MCF 10A (cell line): ENCODE measurements at places on chromosomes 2 and 18.

- peak; percentile 21 for DNase-seq
These were observed 657 bp downstream of the SGPP2 start for GRCh38 chr2:222424729-222425671.

GRCh38 chr2:109529532-109530449 is 84.0 kb downstream of the SEPTIN10 start:
- DNase-seq: no peak

- no peak for DNase-seq
These were observed 96.8 kb upstream of the THUMPD2 start for GRCh38 chr2:39875914-39876267.

DNA sequence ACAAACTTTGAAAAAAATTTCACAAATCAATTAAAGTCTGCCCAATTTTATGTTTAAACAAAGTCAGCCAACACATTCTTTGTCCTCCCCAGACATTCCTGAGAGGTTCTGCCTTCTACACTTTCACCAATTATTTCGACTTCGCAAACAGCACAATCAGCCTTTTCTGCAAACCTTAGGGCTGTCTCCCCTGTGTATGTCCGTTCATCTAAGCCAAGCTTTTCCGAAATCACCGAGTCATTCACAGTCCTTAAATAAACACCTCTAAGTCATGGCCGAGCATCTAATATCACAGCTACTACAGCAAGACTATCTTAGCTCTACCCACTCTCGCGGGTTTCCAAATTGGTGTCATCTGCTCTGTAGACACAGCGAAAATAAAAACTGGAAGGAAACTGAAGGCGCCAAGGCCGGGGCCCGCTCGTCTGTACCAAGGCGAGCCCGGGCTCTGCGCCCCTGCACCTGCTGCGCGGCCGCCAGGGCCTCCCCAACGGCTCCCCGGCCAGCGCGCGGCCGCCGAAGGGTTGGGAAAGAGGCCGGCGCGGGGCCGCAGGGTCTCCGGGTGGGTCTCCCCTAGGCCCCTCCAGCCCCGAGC is 730 bp downstream of the ODC1 start:
- DNase-seq: peak; percentile 49

GRCh38 chr2:241072151-241072550 is 29.9 kb downstream of the MTERF4 start:
- no peak for DNase-seq

DNA sequence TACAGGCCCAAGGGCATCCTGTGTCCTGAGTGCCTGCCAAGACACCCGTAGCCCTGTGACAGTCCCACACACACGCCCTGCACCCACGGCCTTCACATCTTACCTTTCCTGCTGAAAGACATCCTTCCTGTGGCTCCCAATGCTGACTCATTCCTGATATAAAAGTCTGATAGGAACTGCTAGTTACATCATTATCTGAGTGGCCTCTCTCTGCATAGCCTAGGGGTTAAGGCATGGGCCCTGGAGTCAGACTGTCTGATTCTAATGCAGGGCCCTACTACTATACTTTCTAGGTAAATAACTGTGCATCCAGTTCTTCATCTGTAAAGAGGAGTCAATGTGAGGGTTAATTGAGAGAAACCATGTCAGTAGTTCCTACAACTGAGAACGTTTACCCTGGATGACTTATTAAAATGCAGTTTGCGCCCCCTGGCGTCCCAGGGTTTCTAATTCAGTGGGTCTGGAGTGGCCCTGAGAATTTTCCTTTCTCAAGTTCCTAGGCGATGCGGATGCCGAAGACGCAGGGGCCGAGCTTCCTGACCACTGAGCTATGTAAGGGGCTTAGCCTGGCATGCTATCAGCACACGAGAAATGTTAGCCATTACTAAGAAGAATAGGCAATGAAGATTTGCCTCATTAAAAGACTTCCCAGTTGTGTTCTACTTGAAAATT is 6.0 kb upstream of the GPR45 start:
- DNase-seq: peak; percentile 85

DNA sequence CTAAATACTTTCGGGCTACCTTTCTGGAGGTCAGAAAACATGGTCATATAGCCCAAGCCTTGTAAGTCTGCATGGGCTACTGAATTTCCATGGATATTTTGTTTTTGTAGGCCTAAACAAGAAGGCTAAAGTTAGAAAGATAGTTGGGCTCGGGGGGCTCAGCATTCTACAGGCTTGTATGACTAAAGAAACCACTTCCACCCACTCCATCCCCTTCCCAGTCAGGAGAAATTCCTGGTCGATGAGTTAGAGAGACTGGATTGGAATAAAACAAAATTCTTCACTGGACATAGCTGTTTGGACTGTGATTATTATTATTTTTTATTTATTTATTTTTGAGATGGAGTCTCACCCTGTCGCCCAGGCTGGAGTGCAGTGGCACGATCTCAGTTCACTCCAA is 539.4 kb upstream of the TNP1 start:
- no peak for DNase-seq

- peak; percentile 58 for DNase-seq
These were observed 122.2 kb upstream of the CCDC195 start for GRCh38 chr2:224838335-224838734.

- DNase-seq: no peak
These were observed 169.6 kb downstream of the ZEB2 start for GRCh38 chr2:144350151-144350802.

GRCh38 chr2:170714381-170715061 is 616 bp upstream of the SP5 start:
- DNase-seq: peak; percentile 25

GRCh38 chr2:145652571-145653545 is 1132.9 kb upstream of the ZEB2 start:
- peak; percentile 85 for DNase-seq

GRCh38 chr2:126902152-126902835 is 3.6 kb downstream of the TEX51 start:
- peak; percentile 5 for DNase-seq

DNA sequence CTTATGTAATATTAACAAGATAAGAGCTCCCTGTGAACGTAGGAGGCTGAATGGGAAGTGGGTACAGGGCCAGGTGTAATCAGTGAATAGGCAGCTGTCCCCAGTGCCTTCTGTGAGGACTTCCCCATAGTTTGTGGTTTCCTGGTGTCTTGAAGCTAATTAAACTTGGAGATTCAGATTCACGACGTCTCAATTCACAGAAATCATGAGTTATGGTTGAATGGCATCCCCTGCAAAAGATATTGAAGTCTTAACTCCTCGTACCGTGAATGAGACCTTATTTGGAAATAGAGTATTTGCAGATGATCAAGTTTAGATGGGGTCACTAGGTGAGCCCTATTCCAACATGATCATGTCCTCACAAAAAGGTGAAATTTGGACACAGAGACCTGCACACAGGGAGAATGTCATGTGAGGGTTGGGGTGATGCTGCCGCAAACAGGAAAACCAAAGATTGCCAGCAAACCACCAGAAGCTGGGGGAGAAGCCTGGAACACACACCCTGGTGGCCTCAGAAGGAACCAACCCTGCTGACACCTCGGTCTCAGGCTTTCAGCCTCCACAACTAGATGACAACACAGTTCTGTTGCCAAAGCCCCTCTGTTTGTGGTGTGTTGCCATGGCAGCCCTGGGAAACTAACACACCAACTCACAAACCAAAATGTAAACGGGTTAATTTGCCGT is 13.2 kb downstream of the ARL4C start:
- DNase-seq: no peak

DNA sequence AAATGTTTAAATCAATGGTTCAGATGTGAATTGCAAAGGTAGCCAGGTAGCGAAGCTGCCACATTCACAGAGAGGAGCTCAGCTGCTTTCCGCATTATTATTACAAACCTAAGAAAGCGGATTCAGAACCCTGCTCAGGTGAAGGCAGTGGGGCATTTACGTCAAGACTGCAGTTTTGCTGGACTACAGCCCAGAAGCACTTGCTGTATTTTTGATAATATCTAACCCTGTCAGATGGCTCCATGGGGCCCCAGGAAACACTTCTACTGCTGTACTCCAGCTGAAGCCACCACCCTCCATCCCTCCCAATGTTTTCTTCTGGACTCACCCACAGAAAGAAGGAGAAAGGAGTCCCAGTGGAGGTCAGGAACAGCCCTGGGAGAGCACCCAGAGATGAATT is 96.9 kb downstream of the TPO start:
- DNase-seq: no peak

- DNase-seq: no peak
These were observed 391.3 kb downstream of the CMPK2 start for GRCh38 chr2:6474161-6475140.

DNA sequence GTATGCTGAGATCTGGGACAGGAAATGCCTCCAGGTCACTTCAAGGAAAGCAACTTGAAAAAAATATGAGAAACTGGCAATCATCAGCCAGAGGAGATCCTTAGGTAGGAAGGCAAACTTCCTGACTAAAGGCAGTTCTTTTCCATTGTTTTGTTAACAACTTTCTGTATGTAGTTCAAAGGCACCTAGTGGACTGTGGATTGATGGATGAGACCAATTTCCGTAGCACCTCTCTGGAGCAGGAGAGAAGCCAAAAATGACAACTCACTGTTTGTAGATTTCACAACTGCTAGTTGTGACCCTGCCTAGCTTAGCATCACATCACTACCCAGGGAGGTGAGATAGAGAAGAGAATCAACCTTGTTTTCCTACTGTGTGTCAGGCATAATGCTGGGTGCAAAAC is 21.8 kb upstream of the NOSTRIN start:
- DNase-seq: peak; percentile 58

DNA sequence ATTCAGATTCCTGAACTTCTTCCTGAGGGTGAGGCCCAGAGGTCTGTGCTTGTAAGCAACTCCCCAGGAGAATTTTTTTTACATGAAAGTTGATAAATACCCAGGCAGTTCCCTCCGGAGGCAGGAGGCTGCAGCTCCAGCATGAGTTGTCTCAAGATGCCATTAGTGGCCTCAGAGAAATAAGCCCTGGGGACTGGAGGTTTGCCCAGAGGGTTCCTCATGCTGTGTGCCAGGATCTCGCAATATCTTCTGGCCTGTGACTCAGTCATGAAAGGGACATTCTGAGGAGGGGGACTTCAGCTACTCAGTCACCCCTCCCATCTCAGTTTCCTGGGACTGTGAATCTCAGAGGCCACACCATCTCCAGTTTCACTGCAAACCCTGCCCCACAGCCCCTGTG is 49.9 kb downstream of the LYPD1 start:
- peak; percentile 59 for DNase-seq

DNA sequence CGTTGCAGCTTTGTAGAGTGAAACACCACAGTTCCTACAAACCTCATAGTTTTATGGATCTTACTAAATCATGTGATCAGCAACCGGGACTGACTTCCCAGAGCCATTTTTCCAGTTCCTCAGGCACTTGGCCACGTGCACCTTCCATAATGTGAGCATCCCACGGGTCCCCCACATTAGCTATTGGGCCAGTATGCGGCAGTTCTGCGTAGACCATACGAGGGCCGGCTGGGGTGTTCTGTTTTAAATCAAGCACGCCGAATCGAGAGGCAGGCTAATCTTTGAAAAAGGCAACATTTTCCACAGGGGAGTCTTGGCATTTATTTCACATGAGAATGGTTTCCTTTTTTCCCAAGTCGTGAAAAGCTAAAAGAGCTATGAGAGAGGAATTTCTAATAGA is 135.6 kb upstream of the CCDC195 start:
- DNase-seq: no peak

DNA sequence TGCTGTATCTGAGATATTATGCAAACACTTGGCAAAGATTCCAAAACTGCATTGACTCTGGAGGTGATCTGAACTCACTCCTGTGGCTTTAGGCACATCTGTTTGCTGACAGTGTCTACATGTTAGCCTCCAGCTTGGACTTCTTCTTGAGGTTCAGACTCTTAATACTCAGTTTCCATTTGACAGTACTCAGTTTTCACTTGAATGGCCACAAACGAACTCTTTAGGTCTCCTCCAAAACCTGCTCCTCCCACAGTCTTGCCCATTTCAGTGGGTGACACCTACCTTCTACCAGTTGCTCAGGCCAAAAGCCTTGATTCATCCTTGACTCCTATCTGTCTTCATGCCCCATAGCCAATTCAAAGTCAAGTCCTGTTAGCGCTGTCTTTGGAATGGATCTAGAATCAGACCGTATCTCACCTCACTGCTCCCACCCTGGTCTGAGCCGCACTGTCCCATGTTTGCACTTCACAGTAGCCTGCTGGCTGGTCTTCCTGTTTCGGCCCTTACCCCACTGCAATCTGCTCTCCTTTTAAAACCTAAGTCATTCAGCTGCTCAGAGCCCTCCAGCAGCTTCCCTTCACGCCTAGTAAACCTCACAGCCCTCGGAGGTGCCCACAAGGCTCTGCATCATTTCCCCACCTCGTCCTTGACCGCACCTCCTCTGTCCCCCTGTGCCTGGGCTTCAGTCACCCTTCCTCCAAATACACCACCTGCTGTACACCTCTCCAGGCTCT is 10.5 kb downstream of the ATG16L1 start:
- DNase-seq: no peak

DNA sequence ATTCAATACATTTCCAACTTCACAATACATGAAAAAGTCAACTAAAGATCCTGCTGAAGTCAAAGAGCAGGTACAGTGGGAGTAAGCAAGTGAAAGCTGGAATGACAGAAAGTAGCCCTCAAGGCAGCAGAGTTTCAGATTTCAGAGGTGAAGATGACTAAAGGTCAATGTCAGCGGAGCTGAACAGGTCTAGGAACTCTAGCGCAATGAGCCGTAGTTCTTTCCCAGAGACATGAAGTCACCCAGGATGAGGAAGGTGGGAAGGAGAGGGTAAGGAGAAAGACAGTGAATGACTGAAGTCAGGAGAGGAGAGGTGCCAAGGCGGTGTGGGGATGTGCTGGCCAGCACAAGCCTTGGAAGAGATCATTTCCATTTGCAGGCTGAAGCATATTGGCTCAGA is 28.1 kb downstream of the PTPN2 start:
- peak; percentile 55 for DNase-seq

DNA sequence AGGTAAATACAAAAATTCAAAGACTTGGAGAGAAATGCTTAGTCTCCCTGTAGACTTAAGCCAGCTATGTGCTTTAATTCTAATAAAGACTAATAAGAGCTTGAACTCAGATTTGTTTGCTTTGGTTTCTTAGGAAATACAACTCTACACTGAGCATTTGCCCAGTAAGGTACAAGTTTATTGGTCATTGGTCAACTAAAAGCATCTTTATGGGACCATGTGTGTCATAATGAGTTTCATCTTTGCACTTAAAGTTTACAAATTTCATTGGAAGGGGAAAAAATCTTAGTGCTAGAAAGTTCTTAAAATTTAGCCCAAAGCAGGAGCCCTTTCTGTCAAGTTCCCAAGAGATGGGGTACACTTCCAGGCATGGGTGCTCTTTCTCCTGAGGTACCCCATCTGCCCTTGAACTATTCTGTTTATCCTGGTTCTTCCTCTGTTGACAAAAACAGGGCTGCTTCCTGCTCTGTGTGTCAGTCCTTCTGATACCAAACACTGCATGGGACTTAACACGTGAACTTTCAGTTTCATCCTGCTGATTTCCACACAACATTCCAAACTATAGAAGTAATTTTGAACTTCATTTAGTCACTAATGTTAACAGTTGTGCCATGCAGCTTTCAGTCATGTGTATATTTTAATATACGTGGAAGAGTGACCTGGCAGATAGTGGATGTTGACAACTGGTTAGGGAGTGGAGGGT is 200.2 kb downstream of the TPGS2 start:
- DNase-seq: peak; percentile 13
